Fibroblast of skin of scalp (primary cell): ENCODE measurements at places on chromosomes 3 and 15.

DNA sequence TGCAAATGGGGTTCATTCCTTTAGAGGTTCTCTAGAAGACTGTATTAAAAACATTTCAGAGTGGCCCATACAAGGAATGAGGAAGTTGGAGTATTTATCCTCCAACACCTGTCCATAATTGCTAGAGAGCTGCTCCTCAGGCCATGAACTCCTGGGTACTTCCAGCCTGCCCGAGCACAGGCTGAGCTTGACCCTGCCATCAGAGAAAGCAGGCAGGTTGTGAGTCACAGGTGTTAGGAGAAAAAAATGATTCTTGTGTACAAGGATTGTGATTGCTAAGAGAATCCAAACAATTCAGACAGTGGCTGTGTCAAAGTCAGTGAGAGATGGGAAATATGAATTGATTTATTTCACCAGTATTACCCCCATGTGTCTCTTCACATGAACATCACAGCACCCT lies 156.8 kb upstream of the GADL1 start:
- no peak for DNase-seq

DNA sequence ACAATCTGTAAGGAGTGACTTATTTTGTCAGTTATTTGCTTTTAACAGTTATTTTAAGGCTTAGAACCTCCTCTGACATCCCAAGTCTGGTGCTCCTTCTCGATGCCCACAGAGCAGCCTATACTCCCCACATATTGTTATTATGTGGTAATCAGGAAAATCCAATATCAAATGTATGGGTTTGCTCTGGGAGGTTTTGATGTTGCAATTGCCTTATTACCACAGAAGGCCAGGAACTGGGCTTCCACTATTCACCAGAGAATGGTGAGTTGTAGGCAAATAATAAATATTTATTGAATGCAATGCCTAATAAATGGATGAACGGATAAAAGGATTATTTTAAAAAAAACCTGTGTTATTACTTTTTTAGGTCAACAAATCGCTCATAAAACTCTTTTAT lies 12.2 kb downstream of the NEK10 start:
- DNase-seq = no peak

DNA sequence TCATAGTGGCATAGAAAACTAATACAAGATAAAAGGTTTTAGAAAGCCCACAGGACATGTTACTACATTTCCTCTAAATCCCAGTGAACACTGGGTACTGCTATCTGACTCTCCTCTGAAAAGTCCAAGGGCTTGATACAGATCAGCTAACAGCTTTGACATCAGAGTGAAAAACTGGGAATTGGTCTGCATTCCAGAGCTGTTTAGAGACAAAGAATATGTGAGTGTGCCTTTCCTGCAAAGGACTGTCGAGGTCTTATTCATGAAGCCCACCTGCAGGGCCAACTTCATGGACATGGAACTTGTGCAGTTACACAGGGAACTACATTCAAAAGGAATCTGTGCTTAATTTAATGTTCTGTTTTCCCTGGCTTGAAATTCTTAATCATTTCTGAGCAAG lies 5.2 kb upstream of the TMCO5A start:
- DNase-seq = no peak

DNA sequence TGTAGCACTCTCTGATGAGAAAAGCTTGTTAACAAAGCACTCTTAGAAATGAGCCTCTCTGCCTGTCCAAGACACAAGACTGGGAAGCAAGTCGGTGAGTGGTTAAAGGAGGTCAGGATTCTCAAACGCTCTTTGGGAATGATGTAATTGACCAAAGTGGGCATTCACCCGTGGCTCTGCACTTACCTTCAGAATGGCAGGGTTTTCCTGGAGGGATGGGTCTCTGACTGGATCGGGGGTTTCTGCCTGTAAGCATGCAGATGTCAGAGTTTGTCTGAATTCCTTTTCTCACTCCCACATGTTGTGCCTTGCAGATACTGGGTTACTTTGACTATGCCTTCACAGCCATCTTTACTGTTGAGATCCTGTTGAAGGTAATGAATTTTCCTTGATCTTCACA lies 106.3 kb downstream of the CHDH start:
- no peak for DNase-seq

GRCh38 chr3:114406286-114406685 lies 112.5 kb downstream of the TIGIT start:
- DNase-seq = no peak
